ENCODE measurements at places on chromosomes 6 and 20.

- DNase-seq: no peak
Observed at GRCh38 chr20:60903325-60903971, 348.6 kb upstream of the CDH4 start.

DNA sequence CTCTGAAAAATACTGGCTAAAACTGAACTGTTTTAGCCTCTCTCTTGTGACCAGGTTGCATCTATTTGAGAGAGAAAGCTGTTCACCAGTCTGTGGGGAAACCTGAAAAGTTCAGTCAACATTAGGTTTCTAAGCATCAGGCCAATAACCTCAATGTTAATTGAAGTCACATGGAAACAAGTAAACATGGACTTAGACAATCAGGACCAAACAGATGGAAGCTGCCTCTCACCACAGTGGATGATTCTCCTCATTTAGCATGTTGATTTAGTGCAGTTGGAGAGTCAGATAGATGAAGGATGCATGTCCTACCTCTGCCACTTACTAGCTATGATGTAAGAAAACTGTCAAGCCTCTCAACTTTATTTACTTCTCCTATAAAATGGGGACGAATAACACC is 18.2 kb downstream of the SCGN start:
- no peak for DNase-seq

DNA sequence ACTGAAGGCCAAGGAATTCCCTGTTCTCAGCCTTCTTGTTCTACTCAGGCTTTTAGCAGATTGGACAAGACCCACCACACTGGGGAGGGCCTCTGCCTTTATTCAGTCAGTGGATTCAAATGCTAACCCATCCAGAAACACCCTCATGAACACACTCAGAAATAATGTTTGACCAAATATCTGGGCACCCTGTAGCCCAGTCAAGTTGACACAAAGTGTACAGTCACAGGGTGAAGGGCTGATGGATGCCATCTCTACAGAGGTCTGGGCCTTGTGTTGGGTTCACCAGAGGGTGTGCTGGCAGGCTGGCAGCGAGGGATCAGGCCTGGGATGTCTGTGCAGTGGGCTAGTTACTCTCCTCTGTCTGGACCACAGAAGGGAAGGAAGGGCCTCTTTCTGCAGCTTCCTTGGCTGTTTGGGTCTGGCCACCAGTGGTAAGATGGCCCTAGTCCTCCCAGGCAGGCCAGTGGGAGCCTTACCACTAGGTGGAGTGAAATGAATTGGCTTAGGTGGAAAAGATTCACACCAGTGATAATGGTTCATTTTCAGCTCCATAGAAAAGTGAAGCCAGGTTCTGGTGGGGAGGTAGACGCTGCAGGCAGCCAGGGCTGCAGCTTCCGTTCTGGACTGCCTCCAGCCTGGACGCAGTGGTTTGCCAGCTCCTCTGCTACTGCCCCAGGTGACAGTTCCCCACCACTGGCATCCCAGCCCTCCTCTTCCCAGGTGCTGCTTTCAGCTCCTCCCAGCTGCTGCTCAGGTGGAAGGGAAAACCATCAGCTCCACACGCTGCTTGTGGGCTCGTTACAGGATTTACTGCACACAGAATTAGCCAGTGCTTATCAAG is 9.2 kb downstream of the TUBB2A start:
- no peak for DNase-seq

GRCh38 chr20:50260479-50261221 is 70.0 kb downstream of the CEBPB start:
- no peak for DNase-seq

GRCh38 chr6:18350271-18350670 is 36.9 kb upstream of the RNF144B start:
- no peak for DNase-seq

DNA sequence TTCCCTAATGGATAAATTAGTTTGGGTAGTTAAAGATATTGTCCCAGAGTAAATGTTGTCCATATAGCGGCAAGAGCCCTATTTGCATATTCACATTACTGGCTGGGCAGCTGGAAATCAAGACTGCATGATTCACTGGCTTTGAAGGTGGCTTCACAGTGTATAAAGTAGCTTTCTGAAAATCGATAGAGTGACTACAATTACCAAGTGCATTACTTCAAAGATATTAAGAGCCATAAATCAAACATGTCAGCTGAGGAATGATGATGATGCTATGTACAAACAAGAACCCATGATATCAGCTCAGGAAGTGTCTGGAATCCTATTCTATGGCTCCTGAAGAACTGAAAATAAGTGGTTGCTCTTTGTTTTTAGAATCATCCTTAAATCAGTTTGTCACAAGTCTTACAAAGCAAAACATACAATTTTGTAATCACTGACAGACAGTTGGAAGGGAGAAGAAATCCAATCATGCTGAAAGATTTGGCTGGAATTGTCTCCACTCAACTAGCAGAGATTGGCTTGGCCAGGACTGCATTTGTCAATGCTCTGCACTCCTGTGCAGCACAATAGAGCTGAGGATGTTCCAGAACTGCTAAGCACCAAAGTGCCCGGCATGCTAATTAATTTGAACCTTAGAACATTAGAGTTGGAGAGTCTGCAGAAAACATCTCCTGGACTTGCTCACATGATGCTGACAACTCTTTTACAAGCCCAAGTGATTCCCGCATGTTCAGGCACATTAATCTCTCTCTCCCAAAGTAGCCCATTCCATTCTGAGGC is 77.9 kb upstream of the B3GAT2 start:
- DNase-seq: no peak

DNA sequence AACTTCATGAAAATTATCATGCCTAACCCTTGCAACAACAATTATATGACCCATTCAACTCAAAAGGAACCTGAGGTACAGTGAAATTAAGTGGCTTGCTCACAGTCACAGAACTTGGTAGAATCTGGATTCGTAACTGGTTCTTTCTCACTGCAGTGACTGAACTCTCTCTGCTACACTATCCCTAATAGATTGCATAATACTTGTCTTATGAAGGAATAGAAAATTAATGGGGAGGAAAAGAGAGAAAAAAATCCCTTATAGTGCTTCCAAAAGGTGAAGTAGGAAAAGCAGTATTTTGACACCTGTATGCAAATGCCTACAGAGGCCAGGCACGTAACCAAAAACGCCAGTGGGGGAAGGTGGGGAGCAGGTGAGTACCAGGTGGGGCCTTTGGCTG is 186.6 kb downstream of the LY86 start:
- DNase-seq: no peak

GRCh38 chr20:46709459-46710152 is at the start of gene SLC2A10:
Gene SLC2A10 (plus strand): TSS chr20:46709649. CDS start chr20:46709737, 88 bp downstream.
- DNase-seq: no peak

GRCh38 chr20:24672886-24673677 is 203.7 kb downstream of the SYNDIG1 start:
- DNase-seq: no peak

GRCh38 chr20:23547613-23548012 is 20.7 kb downstream of the CST9L start:
- DNase-seq: no peak

DNA sequence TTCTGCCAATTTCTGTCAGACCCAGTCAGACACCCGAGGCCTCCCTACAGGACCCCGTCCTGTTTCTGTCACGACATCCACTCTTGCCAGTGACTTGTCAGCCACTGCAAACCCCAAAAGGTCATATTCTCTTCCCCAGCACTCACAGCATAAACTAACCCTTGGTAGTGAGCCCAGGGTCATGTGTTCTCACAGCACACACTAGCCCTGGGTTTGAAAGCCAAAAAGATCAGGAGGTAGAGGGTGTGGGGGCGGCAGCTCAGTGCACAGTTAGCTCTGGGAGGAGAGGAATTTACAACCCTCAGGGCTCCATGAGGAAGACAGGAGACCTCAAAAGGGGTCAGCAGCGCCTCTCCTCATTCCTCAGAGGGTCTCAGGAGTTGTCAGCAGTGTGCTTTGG is 9.9 kb upstream of the SNX9 start:
- no peak for DNase-seq

- DNase-seq: no peak
Observed at GRCh38 chr6:89067796-89068195, 12.8 kb upstream of the PNRC1 start.

DNA sequence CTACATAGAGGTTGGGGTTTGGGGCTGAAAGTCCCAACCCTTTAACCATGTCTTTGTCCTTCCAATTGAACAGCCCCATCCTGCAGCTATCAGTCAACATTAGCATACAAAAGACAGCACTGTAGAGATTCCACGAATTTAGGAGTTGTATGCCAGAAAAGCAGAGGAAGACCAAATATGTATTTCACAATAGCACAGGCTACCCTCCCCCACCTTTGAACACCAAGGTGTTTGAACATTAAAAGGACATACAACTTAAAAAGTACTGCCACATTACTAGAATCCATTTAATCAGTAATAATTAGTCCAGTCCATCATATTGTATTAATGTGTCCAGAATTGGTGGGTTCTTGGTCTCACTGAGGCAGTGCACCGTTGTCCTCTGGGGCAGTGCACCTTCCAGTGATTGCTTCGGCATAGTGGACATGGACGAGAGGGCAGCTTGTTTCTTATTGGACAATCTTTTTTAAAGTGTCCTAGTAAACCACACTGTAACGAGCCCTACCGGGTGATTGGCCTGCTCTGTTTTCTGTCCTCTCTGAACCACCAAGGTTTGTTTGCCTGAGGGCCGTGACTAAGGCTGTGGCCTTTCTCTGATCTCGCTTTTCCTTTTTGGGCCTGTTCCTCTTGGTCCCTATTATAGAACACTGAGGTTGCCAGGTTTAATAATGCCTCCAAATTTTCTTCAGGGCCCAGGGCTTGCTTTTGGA is 36.4 kb downstream of the GSTA4 start:
- DNase-seq: no peak

DNA sequence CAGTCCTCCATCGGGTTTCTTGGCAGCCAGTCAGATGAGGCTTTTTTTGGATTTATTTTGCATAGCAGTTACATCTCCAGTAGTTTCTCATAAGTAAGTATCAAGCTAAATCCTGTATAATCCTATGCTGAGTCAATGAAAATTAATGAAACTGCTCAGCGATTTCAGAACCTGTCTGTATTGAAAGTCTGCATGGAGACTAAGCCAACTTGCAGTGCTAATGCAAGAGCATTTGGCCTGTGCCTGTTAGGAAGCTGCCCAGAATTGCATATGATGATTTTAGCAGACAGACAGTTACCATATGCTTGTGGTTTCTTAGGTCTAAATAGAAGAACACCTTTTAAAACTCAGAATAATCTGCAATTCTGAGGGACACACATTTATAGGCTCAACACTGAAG is 25.2 kb upstream of the LRRN4 start:
- DNase-seq: no peak

- DNase-seq: no peak
Observed at GRCh38 chr6:166477647-166478365, 95.1 kb upstream of the MPC1 start.

DNA sequence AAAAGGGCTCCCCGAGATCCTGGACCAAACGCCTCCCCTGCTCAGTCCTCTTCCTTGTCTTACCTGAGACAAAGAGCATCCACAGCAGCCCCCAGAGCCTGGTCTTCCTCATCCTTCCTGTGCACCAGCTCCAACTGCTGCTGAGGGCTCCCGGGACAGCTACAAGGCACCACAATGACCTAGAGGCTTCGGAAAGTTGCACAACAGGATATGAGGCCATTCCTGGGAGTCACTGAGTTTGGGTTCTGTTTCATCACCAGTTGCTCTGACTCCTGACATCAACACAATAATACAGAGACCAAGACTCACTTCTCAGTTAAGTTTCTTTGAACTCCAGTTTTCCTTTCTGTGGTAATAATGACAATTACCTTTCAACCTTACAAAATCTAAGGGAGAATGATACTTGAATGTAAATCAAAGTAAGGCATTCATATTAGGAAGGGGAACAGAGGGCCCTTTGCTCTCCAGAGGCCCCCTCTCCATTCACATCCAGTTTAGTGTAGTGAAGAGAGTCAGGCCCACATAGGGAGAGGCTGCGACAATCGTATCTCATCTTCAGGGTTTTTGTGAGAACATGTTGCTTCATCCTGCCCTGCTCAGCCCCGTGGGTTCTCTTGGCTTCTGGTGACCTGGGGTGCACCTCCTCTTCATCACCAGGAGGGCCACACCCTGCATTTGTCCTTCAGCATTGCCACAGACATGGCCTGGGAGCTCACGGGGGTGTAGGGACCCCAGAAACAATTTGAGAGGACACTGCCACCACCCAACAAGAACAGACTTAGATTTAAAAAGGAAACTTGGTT is at the start of gene TREM1:
TREM1 (minus strand) TSS at position 139 of the 803 bp plus-strand sequence; CDS start at position 112, 27 bp downstream.
- DNase-seq: no peak

DNA sequence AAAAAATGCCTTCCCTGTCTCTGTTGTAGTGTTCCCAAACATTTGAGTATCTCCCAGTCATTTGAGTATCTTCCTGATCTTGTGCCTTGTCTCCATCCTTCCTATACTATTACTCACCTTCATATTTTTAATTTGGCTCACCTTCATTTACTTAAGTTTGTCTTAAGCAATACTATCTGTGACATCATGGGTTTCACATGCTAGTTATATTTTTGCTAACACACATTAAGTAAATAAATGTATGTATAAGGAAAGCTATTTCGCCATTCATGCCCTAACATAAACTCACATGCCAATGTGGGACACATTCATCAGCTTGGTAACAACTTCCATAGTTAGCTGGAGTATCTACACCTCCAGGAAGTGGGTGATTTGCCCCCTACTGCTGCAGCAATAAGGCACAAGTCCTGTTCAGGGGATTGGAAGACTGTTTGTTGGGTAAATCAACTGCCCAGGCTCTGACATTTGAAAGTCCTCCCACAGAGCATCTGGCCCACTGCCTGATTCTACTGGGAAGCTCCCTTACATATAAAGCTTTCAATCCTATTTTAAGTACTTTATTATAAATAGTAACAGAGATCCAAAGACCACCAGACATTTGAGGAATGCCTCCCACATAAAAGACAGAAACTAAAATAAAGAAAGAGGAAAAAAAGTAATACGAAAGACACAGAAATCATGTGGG is 132.3 kb downstream of the ISM1 start:
- DNase-seq: no peak

DNA sequence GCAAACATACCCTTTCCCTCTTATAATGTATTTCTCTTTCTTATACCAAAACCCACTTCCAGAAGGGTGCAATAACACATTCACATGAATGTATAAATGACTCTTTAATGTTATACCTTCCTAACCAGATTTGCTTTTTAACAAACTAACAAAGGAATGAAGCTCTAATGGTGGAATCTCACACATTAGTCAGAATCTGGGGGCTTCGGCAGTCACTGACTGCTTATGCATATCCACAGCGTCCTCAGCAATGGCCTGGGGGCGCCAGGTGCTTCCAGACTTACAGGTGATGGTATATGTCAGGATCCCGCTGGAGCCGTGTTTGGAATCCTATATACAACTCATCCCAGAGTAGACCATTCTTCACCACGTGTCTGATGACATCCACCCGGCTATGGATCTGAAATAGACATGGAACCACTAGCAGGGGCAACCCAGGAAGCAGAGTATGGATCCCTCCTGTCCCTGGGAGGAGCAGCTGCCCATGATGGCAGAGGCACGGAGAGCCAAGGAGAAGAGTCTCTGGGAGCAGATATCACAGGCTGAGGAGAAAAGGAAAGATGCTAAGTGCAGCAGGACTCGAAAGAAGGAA is 150.8 kb upstream of the RIPOR2 start:
- no peak for DNase-seq

- no peak for DNase-seq
Observed at GRCh38 chr20:53857723-53858236, 212.6 kb downstream of the BCAS1 start.

- no peak for DNase-seq
Observed at GRCh38 chr6:134458857-134459657, 141.1 kb upstream of the SGK1 start.
